ENCODE measurements at places on chromosomes 3 and 15.

- no peak for DNase-seq
Measured at GRCh38 chr3:194750491-194750828, 64.8 kb downstream of the FAM43A start.

DNA sequence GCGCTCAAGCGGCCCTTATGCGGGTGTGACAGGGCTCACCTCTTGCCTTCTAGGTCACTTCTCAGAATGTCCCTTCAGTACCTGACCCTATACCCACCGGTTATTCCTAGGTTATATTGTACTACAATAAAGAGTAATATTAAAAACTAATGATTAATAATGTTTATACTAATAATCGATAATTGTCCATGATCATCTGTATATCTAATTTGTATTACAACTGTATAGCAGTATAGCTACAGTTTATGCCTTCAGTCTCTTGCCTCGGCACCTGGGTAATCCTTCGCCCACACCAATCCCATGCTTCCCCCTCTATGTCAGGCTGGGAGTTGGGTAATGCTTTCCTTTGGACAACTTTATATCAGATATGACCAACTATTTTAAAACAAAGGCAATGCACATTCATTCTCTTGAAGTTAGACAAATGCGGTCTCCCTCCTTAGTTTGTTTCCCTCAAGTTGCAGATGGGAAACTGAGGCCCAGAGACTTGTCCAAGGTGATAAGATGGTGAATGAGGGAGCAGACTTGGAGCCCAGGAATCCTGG lies 3.4 kb downstream of the FAH start:
- no peak for DNase-seq

DNA sequence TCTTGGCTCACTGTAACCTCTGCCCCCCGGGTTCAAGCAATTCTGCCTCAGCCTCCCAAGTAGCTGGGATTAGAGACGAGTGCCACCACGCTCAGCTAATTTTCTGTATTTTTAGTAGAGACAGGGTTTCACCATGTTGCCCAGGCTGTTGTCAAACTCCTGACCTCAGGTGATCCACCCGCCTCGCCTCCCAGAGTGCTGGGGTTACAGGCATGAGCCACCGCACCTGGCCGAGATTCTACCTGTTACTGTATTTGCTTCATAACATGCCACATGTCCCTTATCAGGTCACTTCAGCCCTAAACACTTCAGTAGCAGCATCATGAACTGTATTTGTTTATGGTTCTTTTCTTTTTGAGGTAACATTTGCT lies 7.5 kb upstream of the LCTL start:
- DNase-seq, result no peak

- no peak for DNase-seq
Measured at GRCh38 chr3:119517112-119517511, 18.8 kb downstream of the TIMMDC1 start.

- DNase-seq, result peak; percentile 69
Measured at GRCh38 chr3:114879059-114880031, 267.7 kb downstream of the ZBTB20 start.

DNA sequence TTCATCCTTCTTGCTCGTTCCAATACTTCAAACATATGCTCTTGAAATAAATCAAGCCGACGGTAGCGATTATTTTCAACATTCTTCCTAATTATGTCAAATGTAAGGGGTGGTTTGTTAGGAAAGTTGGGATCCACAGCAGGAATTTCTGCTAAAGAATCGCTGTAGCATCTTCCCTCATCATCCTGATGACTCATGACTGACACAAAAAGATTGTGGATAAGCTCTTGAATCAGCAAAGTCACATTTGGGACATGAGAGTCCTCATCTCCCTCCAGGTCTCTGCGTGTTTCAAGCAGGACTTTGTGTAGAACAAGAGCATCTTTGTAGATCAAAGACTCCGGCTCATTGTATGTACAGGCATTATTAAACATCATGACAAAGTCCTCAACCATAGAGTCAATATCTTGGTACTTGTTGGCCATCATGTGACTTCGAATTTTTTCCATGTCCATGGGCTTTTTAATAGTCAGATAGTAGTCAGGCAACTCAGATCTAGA lies 73.0 kb downstream of the UQCC5 start:
- DNase-seq, result peak; percentile 55

GRCh38 chr3:62832553-62832952 lies 42.7 kb downstream of the CADPS start:
- no peak for DNase-seq

- no peak for DNase-seq
Measured at GRCh38 chr15:26686547-26687187, 86.2 kb downstream of the GABRB3 start.

GRCh38 chr3:158492685-158493084 lies 78.3 kb upstream of the MLF1 start:
- no peak for DNase-seq
